Liver (tissue), 10 donors: ENCODE measurements at places on chromosomes 1 and 21. TPM values are rescaled to one million over a fixed set of nuclear protein-coding genes. Genes with fewer than 3 reads are reported as not detected.

- DNase-seq = no peak
- H3K4me1 ChIP-seq = no peaks in the 10 kb centered on the region
- no peaks in the 10 kb centered on the region for H3K36me3 ChIP-seq
- no peak overlapping the region for H3K27ac ChIP-seq
- H3K27me3 ChIP-seq = no peaks in the 10 kb centered on the region
- H3K4me3 ChIP-seq = no peak overlapping the region
These were observed 37.4 kb downstream of the GPR161 start for GRCh38 chr1:168099337-168099801.

DNA sequence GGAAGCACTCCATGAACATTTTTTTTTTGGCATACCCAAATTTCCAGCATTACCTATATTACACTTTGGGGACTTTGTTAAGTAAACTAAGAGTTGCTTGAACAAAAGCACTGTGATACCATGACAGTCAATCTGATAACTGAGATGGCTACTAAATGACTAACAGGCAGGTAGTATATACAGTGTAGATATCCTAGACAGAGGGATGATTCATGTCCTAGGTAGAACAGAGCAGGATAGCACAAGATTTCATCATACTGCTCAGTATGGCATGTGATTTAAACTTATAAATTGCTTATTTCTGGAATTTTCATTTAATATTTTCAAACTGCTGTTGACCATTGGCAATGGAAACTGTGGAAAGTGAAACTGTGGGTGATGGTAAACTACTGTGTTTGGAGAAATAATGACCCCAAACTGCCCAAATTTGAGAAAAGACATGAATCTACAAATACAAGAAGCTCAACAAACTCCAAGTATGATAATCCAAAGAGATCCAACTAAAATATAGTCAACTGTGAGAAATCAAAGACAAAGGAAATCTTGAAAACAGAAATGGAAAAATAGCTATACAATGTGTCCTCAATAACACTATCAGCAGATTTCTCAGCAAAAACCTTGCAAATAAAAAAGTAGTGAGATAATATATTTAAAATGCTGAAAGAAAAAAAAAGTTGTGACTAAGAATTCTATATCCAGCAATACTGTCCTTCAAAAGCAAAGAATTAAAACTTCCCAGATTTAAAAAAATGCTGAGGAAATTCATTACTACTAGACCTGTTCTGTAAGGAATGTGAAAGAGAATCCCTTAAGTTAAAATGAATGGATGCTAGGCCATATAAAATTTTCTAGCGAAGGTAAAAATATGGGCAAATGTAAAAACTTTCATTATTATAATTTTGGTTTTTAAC is 410.4 kb downstream of the DUSP10 start:
- H3K36me3 ChIP-seq = no peaks in the 10 kb centered on the region
- no peak for DNase-seq
- no peak overlapping the region for H3K4me3 ChIP-seq
- peaks cover 5% of the 10 kb centered on the region for H3K4me1 ChIP-seq

GRCh38 chr1:230003409-230003808 is 63.6 kb upstream of the GALNT2 start:
- DNase-seq = no peak
- H3K27ac ChIP-seq = no peak overlapping the region
- H3K4me1 ChIP-seq = peaks cover 10% of the 10 kb centered on the region
- no peaks in the 10 kb centered on the region for H3K27me3 ChIP-seq
- H3K4me3 ChIP-seq = no peak overlapping the region

CHTOP gene
- total RNA-seq = 26.8 TPM

IGFN1 gene
- 0.14 TPM for total RNA-seq

GRCh38 chr1:161839591-161839990 is 73.5 kb downstream of the ATF6 start:
- no peaks in the 10 kb centered on the region for H3K4me1 ChIP-seq
- DNase-seq = no peak
- H3K36me3 ChIP-seq = no peaks in the 10 kb centered on the region
- H3K27me3 ChIP-seq = no peaks in the 10 kb centered on the region

GRCh38 chr1:25713961-25714360 is 86.0 kb upstream of the SELENON start:
- H3K4me1 ChIP-seq = no peaks in the 10 kb centered on the region
- H3K27me3 ChIP-seq = no peaks in the 10 kb centered on the region
- no peak for DNase-seq
- no peak overlapping the region for H3K27ac ChIP-seq

- no peaks in the 10 kb centered on the region for H3K27me3 ChIP-seq
- H3K4me3 ChIP-seq = no peak overlapping the region
- DNase-seq = no peak
- no peak overlapping the region for H3K27ac ChIP-seq
- H3K4me1 ChIP-seq = no peaks in the 10 kb centered on the region
These were observed 81.0 kb upstream of the AKT3 start for GRCh38 chr1:243930822-243931671.

GRCh38 chr1:47351305-47351704 is 17.7 kb downstream of the CMPK1 start:
- H3K4me3 ChIP-seq = no peak overlapping the region
- no peak overlapping the region for H3K27ac ChIP-seq
- DNase-seq = no peak

- no peaks in the 10 kb centered on the region for H3K27me3 ChIP-seq
- no peak overlapping the region for H3K4me3 ChIP-seq
- DNase-seq = no peak
- H3K27ac ChIP-seq = no peak overlapping the region
- H3K36me3 ChIP-seq = no peaks in the 10 kb centered on the region
These were observed 61.7 kb downstream of the ARID4B start for GRCh38 chr1:235266325-235266724.

DNA sequence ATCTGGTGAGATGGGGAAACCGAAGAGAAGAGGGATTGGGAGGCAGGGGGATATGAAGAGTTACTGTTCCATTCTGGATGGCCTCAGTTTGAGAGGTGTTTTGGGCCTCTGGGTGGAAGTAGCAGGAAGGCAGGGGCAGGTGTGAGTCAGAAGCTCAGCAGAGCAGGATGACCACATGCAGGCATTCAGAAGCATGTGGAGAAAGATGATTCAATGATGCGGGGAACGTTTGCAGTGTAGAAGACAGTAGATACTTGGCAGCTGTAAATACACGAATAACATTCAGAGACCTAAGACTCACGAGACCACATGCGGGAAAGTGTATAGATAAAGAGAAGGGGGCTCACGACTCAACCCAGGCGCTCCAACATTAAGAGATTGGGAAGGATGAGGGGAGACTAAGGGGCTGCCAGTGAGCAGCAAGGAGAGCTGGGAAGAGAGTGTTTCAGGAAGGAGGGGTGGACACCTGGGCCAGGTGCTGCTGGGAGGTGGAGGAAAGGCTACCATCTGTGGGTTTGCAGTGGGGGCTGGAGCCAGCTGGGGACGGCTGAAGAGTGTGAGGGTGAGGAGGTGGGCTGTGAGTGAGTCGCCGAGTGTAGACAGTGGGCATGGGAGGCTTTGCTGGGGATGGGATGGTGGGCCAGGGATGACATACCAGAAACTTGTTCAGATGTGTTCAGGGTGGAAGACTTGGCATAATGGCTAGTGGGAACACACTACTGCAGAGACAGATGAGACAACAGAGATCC is 5.8 kb upstream of the EPS8L3 start:
- DNase-seq = no peak
- peaks cover 6% of the 10 kb centered on the region for H3K4me1 ChIP-seq
- no peak overlapping the region for H3K27ac ChIP-seq
- H3K36me3 ChIP-seq = no peaks in the 10 kb centered on the region
- H3K27me3 ChIP-seq = no peaks in the 10 kb centered on the region

GRCh38 chr1:1440262-1441001 is 4.9 kb downstream of the VWA1 start:
- DNase-seq = no peak
- H3K4me1 ChIP-seq = peaks cover 49% of the 10 kb centered on the region
- H3K4me3 ChIP-seq = no peak overlapping the region
- H3K27ac ChIP-seq = no peak overlapping the region

BRINP3 gene
- total RNA-seq = not detected

- DNase-seq = no peak
- no peak overlapping the region for H3K27ac ChIP-seq
- H3K36me3 ChIP-seq = no peaks in the 10 kb centered on the region
- H3K4me1 ChIP-seq = no peaks in the 10 kb centered on the region
- no peaks in the 10 kb centered on the region for H3K27me3 ChIP-seq
These were observed 334.3 kb downstream of the TGFB2 start for GRCh38 chr1:218679391-218679790.

- H3K4me1 ChIP-seq = no peaks in the 10 kb centered on the region
- H3K27me3 ChIP-seq = no peaks in the 10 kb centered on the region
- no peak overlapping the region for H3K4me3 ChIP-seq
- no peak for DNase-seq
- H3K36me3 ChIP-seq = no peaks in the 10 kb centered on the region
These were observed 245.3 kb downstream of the DISC1 start for GRCh38 chr1:231871878-231872277.

DNA sequence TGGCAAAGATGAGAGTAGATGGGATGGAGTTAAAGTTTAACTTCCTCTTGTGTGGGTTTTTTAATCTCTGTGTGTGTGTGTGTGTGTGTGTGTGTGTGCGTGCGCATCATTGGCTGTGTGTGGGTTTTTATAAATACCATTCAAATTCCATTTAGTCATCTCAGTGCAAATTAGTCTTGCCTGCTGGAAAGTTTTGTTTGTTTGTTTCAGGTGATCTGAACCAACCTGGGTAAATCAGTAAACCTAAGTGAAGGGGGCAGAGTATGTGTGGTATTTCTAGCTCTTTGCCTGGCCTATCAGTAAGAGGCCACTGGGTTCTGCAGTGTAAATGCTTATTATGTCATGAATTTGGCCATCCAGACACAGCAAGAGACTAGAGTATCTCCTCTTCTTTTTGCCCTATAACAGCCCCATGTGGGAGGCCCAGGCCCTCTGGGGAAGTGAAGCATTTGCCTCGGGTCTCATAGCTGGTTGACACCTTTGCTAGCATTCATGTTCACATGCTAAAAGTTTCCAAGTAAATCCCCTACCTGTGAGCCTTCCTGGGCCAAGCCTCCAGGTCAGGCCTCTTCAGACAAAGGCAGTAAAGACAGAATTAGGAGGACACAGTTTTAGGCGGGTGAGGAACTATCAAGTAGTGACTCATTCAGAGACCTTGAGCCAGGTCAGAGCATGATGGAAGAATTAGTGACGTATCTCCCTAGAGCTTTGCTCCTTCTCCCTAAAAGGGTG is 14.7 kb downstream of the INTS3 start:
- peaks cover 29% of the 10 kb centered on the region for H3K36me3 ChIP-seq
- no peak overlapping the region for H3K4me3 ChIP-seq
- no peak for DNase-seq
- no peaks in the 10 kb centered on the region for H3K27me3 ChIP-seq
- H3K27ac ChIP-seq = peak overlapping the region; percentile 40
- peaks cover 6% of the 10 kb centered on the region for H3K4me1 ChIP-seq

WLS gene
- total RNA-seq = 3.2 TPM

GRCh38 chr1:90778486-90778885 is 61.4 kb upstream of the BARHL2 start:
- no peak overlapping the region for H3K27ac ChIP-seq
- no peaks in the 10 kb centered on the region for H3K27me3 ChIP-seq

GRCh38 chr1:7663451-7664146 is 107.5 kb upstream of the VAMP3 start:
- H3K4me3 ChIP-seq = no peak overlapping the region
- DNase-seq = no peak
- no peak overlapping the region for H3K27ac ChIP-seq
- H3K27me3 ChIP-seq = no peaks in the 10 kb centered on the region
- H3K4me1 ChIP-seq = no peaks in the 10 kb centered on the region

TTLL7 gene
- total RNA-seq = 1.7 TPM

DNA sequence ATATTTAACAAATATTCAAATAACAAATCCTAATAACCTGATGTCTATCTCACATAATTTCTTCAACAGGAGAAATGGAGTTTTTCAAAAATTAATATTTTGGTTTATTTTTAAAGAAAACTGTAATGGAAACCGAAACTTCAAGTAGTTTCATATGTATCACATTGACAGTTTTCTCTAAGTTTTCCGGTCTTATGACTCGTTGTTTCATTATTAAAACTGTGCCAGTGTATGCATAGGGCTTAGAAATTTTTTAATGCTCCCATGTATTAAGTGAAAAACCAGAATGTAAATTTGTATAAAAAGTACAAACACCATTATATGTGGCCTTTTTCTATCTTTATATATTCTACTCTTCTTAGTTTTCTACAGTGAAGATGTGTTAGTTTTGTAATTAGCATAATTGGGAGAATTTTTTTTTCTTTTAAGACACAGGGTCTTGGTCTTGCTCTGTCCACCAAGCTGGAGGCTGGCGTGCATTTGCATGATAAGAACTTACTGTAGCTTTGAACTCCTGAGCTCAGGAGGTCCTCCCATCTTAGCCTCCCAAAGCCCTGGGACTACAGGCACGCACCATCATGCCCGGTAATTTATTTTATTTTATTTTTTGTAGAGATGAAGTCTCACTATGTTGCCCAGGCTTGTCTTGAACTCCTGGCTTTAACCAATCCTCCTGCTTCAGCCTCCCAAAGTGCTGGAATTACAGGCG is 43.9 kb upstream of the SAMSN1 start:
- no peaks in the 10 kb centered on the region for H3K4me1 ChIP-seq
- no peak for DNase-seq
- no peak overlapping the region for H3K27ac ChIP-seq
- H3K36me3 ChIP-seq = no peaks in the 10 kb centered on the region
- H3K27me3 ChIP-seq = no peaks in the 10 kb centered on the region
- H3K4me3 ChIP-seq = no peak overlapping the region

GRCh38 chr1:44036409-44037139 is 5.3 kb upstream of the SLC6A9 start:
- no peak overlapping the region for H3K4me3 ChIP-seq
- H3K4me1 ChIP-seq = no peaks in the 10 kb centered on the region
- DNase-seq = peak; percentile 82
- no peaks in the 10 kb centered on the region for H3K27me3 ChIP-seq
